ENCODE measurements at places on chromosomes 13 and 19.

DNA sequence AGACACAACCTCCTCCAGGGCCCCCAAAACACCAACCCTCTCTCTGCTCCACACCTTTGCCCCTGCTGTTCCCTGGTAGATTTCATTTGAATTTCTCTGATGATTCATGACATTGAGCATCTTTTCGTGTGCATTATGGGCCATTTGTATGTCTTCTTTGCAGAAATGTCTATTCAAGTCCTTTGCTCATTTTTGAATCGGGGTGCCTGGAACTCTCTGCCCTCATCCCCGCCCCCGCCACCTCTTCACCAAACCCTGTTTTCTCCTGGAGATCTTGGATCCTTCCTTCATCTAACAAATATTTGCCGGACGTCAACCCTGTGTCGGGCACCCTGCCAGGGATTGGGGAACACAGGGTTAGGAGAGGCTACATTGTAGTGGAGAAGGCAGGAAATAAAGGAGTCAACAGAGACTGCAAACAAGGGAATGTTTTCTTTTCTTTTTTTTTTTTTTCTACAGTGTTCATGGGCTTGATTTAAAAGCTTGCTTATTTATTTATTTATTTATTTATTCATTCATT lies 25.5 kb upstream of the SLC1A5 start:
- DNase-seq, result no peak

DNA sequence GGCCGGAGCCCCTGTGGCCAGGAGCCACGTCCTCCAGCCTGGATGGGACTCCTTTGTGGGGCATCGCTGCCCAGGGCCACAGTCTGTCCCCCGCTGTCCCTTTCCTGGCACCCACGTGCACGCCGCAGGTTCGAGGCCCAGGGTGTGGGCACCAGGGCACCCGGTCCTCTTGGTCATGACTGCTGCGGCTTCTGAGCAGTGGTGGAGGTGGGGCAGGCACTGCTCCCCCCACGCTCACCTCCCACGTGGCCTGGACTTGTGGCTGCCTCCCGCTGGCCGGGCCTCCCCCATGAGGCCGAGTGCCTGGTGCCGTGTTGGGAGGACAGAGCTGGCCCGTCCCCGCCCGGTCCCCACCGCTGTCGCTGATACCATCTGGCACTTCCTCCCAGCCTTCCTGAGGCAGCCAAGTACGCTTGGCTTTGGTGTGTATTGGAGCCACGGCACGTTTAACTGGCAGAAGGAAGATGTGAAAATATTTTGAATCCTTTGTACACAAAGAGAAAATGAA lies 12.8 kb downstream of the SPPL2B start:
- DNase-seq, result no peak

GRCh38 chr19:48487544-48487943 lies 18.4 kb downstream of the CYTH2 start:
- DNase-seq, result no peak

DNA sequence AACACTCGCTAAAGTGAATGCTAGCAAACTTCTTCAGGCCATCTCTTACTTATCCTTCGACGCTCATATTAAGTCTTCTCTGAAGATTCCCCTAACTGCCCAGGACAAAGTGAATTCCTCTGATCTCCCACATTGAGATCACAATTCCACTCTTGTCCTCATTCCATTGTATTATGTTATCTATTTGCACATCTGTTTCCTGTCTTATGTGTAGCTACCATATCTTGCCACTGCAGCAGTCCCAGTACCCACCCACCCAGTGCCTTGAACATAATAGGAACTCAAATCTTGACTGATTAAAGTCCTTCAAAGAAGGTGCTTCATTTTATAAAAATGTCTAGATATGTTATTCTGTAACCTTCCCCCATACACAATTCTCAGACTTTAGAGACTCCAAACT lies 702.3 kb downstream of the DIAPH3 start:
- no peak for DNase-seq

DNA sequence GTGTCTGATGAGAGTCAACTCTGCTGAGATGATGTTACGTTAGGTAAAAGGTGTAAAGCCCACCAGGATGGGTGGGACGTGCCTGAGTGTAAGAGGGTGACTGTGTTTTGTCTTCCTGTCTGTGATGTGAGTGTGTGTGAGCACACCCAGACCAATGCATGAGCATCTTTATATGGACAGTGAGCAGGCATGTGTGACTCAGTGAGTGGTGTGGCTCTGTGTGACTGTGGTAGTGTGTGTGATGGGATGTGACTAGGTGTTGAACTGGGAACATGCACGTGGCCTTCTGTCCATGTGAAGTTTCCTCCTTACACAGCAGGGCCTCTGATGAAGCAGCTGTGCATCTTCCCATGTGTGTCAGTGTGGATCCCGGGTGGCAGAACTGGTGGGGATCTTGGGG lies 17.8 kb upstream of the LGALS16 start:
- DNase-seq, result no peak

DNA sequence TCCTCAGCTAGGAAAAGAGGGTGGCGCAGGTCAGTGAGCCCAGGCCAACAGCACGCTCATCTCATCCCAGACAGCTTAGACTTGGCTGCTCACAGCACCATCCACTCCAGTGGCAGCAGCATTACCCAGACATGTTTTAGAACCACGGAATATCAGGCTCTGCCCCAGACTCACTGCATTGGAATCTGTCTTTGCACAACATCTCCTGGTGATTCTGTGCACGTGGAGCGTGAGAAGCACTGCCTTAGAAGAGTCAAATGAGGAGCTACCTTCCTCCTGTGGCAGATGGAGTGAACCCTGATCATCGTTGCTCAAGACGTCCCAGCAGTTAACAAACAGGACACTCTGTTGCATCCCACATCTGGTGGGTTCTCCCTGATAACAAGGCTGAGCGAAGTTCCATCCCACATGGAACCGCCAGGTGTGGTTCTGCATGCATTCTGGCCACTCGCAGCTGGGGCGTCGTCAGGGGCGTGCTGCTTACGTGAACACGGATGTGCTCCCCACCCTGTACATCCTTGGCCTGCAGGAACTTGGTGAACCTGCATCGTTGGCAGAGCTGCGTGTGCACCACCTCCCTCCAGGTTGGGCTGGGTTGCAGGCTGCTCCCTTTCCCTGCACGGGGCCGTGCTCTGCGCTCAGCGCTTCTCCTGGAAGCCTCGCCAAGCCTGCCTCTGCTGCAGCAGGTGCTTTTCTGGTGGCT lies 25.2 kb upstream of the ATP11A start:
- no peak for DNase-seq

GRCh38 chr19:33486936-33487811 lies 34.4 kb downstream of the PEPD start:
- no peak for DNase-seq

DNA sequence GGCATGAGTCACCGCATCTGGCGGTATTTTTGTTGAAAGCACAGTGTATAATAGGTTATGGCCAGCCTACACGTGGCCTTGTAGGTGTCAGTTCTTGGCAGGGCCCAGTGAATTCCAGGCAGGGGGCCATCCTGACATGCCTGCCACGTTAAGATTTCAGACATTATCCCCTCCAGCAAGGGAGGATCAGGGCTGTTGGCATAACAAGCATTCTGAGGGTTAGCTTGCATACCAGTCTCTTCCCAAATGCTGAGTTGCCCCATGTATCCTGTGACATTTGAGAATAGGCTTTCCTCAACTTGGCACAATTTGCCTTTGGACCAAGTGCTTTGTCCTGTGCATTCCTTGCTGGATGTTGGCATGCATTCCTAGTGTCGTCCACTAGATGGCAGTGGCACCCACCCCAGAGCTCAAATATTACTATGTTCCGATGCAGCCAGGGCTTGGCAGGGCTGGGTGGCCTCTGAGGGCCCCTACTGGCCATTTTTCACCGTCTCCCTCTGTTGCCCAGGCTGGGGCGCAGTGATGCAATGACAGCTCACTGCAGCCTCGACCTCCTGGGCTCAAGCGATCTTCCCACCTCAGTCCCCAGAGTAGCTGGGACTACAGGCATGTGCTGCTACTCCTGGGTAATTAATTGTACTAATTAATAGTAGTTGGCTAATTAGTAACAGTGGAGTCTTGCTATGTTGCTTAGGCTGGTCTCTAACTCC lies 31.2 kb downstream of the NLRP12 start:
- DNase-seq, result peak; percentile 62

- DNase-seq, result no peak
These were observed 39.7 kb downstream of the MLLT1 start for GRCh38 chr19:6239871-6240676.

DNA sequence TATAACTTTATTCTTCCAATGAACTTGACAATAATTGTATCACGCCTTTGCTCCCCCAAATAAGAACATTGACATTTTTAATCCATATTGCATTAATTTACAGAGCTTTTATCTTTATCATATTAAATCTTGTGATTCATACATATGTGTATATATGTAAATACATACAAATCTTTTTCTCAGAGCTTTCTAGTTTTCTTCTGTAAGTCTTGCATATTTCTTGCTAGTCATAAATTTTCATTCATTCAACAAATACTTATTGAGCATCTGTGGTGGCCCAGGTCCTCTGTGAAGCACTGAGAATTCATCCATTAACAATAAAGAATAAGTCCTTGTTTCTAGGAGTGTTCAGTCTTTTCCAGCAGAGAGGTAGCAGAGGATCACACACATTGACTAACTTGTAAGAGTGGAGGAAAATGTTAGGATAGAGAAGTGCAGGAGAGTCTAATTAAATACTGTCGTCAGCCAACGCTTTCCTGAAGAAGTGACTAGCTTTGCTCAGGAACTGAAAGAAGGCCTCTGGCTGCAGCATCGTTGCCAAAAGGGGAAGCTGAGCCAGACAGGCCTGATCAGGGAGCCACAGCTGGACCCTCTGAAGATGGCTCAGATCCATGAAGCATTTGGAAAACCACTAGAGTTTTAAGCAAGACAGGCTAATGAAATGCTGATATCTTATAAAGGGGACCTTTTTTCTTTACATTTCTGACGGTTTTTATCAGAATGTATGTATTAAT lies 38.6 kb upstream of the LAMP1 start:
- DNase-seq, result no peak

DNA sequence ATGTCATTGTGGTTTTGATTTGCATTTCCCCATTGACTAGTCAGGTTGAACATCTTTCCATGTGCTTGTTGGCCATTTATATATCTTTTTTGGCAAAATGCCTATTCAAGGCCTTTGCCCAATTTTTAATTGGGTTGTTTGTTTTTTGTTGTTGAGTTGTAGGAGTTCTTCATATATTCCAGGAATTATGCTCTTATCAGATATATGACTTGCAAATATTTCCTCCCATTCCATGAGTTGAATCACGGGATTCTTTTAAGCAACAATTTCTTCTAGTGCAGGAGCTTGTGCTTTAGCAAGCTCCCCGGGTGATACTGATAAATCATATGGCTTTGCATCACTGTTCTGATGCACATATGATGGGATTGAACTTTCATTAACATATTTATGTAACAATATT lies 47.0 kb upstream of the FLT1 start:
- no peak for DNase-seq

DNA sequence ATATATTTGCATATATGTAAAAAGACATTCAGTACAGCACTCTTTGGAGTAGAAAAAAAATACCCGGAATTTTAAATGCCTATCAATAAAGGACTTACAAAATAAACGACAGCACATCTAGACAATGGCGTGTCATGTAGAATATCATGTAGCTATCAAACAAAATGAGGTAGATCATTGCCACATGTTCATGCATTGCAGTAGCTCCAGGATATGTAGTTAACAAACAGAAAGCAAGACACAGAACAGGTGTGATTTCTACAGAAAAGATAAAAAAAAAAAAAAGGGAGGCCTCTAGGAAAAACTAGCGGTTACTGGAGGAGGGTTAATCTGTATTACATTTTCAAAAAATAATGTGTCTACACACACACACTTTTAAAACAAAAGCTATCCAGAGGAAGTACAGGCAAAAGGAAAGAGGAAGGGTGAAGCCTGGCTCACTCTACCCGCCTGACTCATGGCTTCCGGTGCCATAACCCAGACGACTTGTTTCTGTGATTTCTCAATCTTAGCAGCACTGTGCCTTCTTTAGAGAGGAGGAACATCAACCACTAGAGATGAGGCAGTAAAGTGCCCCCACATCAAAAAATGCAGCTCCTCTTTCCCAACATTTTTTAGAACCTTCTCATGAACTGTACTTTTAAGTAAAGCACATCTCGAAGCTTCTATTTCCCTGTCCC lies 6.9 kb downstream of the KCTD12 start:
- DNase-seq, result peak; percentile 26
